Fibroblast of the aortic adventitia (primary cell): ENCODE measurements at places on chromosomes 2 and 18. TPM values are rescaled to one million over a fixed set of nuclear protein-coding genes. Genes with fewer than 3 reads are reported as not detected.

The DLGAP1 gene
- total RNA-seq: 0.90 and 1.4 TPM in 2 replicates

The ELOA2 gene
- not detected in 2 replicates for total RNA-seq

The GNLY gene
- total RNA-seq: not detected in 2 replicates

The CFAP221 gene
- total RNA-seq: not detected in 2 replicates

The BBS5 gene
- total RNA-seq: 4.0 and 7.3 TPM in 2 replicates

The DTNA gene
- 22.0 and 34.3 TPM in 2 replicates for total RNA-seq

The GAREM1 gene
- total RNA-seq: 2.4 and 5.5 TPM in 2 replicates

The B4GALT6 gene
- 1.9 and 6.3 TPM in 2 replicates for total RNA-seq

The APLF gene
- total RNA-seq: 4.3 and 6.8 TPM in 2 replicates

The VWC2L gene
- not detected in 2 replicates for total RNA-seq

The HOXD12 gene
- total RNA-seq: not detected in 2 replicates

The FNDC4 gene
- total RNA-seq: 7.3 and 45.8 TPM in 2 replicates

The COLEC11 gene
- 0.09 and 0.65 TPM in 2 replicates for total RNA-seq

The AQP12A gene
- not detected in 2 replicates for total RNA-seq

The MYCN gene
- not detected in 2 replicates for total RNA-seq

The PRSS56 gene
- not detected in 2 replicates for total RNA-seq

The GATA6 gene
- total RNA-seq: 22.5 and 34.0 TPM in 2 replicates

The PRKAG3 gene
- 0.18 and 0.41 TPM in 2 replicates for total RNA-seq

The PDE6D gene
- total RNA-seq: 14.1 and 30.6 TPM in 2 replicates

The DLX2 gene
- total RNA-seq: 0.72 TPM in 1 of 2 replicates, not detected in the other

The MYOM1 gene
- total RNA-seq: 0.90 and 7.5 TPM in 2 replicates

The BIRC6 gene
- 102 and 133 TPM in 2 replicates for total RNA-seq

The GALNT5 gene
- total RNA-seq: 11.4 and 38.3 TPM in 2 replicates
